Thymus (tissue), 14 donors: ENCODE measurements at places on chromosomes 2 and 18. TPM values are rescaled to one million over a fixed set of nuclear protein-coding genes. Genes with fewer than 3 reads are reported as not detected.
A peak's percentile ranks its signal among the peaks of the same experiment; 100 is the strongest.

- no peaks in the 10 kb centered on the region for H3K27me3 ChIP-seq
- H3K4me1 ChIP-seq: no peaks in the 10 kb centered on the region
- DNase-seq: no peak
- peaks cover 55% of the 10 kb centered on the region for H3K36me3 ChIP-seq
- H3K27ac ChIP-seq: no peak overlapping the region
Measured at GRCh38 chr2:96622544-96622943, 15.6 kb downstream of the KANSL3 start.

GRCh38 chr2:128315122-128315828 lies 3.4 kb downstream of the HS6ST1 start:
- no peak overlapping the region for H3K27ac ChIP-seq
- peak overlapping the region; percentile 88 for H3K4me3 ChIP-seq
- peaks cover 42% of the 10 kb centered on the region for H3K36me3 ChIP-seq

- no peaks in the 10 kb centered on the region for H3K36me3 ChIP-seq
- H3K4me3 ChIP-seq: no peak overlapping the region
- no peaks in the 10 kb centered on the region for H3K27me3 ChIP-seq
- peaks cover 6% of the 10 kb centered on the region for H3K4me1 ChIP-seq
Measured at GRCh38 chr2:234100686-234101085, 50.2 kb downstream of the SPP2 start.

- H3K27me3 ChIP-seq: no peaks in the 10 kb centered on the region
- H3K4me3 ChIP-seq: no peak overlapping the region
- no peaks in the 10 kb centered on the region for H3K36me3 ChIP-seq
- DNase-seq: no peak
Measured at GRCh38 chr2:57615855-57616556, 430.6 kb upstream of the VRK2 start.

- H3K4me3 ChIP-seq: no peak overlapping the region
- H3K27ac ChIP-seq: no peak overlapping the region
- peaks cover 6% of the 10 kb centered on the region for H3K4me1 ChIP-seq
- H3K36me3 ChIP-seq: no peaks in the 10 kb centered on the region
- DNase-seq: no peak
Measured at GRCh38 chr2:23683001-23683400, 243.9 kb downstream of the ATAD2B start.

- no peak for DNase-seq
- H3K36me3 ChIP-seq: no peaks in the 10 kb centered on the region
- no peak overlapping the region for H3K27ac ChIP-seq
- no peaks in the 10 kb centered on the region for H3K27me3 ChIP-seq
- H3K4me1 ChIP-seq: no peaks in the 10 kb centered on the region
Measured at GRCh38 chr2:205744074-205744591, 61.8 kb downstream of the NRP2 start.

DNA sequence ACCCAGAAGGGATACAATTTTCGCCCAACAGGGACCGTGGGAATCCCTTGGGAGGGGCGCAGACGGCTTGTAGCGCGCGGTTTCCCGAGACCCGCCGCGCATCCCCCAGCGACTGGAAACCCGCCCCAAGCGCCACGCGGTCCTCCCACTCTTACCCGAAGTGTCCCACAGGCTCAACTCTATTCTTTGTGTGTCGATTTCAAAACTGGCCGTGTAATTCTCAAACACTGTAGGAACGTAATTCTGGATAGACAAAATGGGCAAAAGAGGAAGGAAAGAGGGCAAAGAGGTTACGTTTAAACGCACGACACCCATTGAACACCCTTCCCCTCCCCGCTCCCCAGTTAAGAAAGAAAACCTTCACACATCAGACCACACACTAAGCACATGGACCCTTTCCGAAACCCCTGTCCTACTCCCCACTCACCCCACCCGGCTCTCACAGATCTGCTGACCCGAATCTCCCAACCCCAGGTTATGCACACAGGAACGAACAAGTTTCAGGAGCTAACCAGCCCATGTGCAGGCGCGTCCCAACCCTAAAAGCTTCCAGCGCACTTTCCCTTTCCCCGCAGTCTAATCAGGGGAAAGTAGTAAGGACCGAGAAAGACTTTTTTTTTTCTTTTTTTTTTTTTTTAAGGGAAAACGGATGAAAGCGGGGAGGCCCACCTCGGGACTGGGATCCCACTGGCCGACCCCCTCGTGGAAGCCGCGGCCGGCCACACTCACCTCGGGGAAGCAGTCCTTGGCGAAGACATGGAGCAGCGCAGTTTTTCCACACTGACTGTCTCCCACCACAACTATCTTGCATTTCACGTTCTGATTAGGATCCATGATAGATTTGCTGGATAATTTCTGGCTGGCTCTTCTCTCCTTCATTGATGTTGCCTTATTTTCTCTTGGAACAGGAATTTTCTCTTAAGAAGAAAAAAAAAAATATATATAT lies 655 bp downstream of the RND3 start:
- H3K27me3 ChIP-seq: peaks cover 51% of the 10 kb centered on the region
- H3K4me3 ChIP-seq: peak overlapping the region; percentile 44
- H3K4me1 ChIP-seq: no peaks in the 10 kb centered on the region
- no peaks in the 10 kb centered on the region for H3K36me3 ChIP-seq

DNA sequence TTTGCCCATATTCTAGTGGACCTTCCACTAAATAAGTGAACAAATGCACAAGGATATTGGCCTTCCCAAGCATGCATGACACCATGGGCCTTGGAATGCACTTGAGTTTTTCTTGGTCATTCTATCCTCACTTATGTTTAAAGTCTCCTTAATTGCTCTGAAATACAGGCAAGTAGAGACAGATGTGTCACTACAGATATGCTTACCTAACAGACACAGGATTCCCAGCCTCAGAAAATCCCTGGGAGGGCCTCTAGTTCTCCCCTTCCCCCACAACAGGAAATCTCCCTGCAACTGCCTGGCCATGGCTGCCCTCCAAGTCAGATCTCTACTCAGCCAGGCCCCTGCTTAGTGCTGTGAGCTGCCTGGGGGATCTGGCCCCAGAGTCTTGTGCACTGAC lies 445.2 kb downstream of the IRS1 start:
- H3K36me3 ChIP-seq: no peaks in the 10 kb centered on the region
- no peak for DNase-seq
- no peaks in the 10 kb centered on the region for H3K4me1 ChIP-seq
- H3K27ac ChIP-seq: no peak overlapping the region
- no peak overlapping the region for H3K4me3 ChIP-seq
- H3K27me3 ChIP-seq: no peaks in the 10 kb centered on the region

- H3K27me3 ChIP-seq: no peaks in the 10 kb centered on the region
- no peak overlapping the region for H3K27ac ChIP-seq
- no peaks in the 10 kb centered on the region for H3K4me1 ChIP-seq
- no peaks in the 10 kb centered on the region for H3K36me3 ChIP-seq
Measured at GRCh38 chr2:151217343-151217742, 44.3 kb downstream of the RBM43 start.

DNA sequence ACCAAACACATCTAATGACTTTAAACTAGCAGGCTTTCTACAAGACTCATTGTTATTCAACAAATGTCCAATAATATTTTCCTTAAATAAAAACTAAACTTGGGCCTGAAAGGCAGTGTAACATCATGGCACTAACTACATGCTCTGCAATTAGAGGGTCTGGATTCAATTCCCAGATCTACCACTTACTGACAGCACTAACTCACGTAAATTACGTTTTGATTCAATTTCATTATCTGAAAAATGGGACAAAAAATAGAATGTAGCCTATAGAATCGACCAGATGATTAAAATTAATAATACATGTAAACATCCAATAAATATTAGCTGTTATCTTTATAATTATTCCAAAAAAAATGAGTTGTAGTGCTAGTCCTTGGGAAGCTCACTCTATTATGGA lies 98.0 kb upstream of the DDX18 start:
- no peaks in the 10 kb centered on the region for H3K36me3 ChIP-seq
- no peak overlapping the region for H3K4me3 ChIP-seq
- no peaks in the 10 kb centered on the region for H3K4me1 ChIP-seq
- no peak for DNase-seq
- no peak overlapping the region for H3K27ac ChIP-seq

- H3K27ac ChIP-seq: no peak overlapping the region
- no peak overlapping the region for H3K4me3 ChIP-seq
- H3K4me1 ChIP-seq: no peaks in the 10 kb centered on the region
- no peaks in the 10 kb centered on the region for H3K36me3 ChIP-seq
- DNase-seq: no peak
Measured at GRCh38 chr18:62862466-62862865, 147.1 kb downstream of the PHLPP1 start.

DNA sequence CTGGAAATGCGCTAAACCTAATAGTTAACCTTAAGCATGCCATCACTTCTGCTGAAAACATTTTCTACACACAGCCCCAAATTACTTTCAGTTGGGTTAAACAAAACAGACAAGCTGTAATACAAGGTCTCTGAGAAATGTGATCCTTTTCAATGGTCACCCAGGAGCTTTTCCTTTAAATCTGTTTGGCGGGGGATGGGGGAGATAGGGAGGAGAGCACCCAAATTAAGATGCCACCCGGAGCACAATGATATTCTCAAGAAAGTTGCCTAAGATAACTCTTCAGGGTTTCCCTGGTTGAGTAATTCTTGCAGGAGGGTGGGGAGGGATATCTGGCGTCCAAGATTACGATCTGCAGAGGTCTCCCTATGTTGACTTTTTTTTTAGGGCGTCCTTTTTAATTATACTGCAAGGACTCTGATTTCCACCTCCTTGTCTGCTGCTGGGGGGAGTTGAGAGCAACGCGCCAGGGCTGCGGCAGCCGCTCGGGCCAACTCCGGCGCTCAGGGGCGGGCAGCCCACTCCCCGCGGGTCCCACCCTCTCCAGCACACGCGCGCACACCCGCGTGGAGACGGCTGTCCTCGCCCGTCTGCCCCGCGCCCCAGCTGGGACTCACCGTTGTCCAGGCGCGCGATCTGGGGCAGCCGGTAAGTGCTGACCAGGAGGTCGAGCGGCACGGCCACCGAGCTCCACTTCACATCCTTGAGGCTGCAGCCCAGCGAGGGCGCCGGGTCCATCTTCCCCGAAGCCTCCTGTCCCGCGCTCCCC lies 807 bp downstream of the GAREM1 start:
- peak overlapping the region; percentile 18 for H3K27ac ChIP-seq
- H3K36me3 ChIP-seq: no peaks in the 10 kb centered on the region
- peaks cover 52% of the 10 kb centered on the region for H3K27me3 ChIP-seq
- DNase-seq: no peak

GRCh38 chr2:27249891-27250651 lies 12.8 kb downstream of the SLC30A3 start:
- H3K4me1 ChIP-seq: no peaks in the 10 kb centered on the region
- peaks cover 46% of the 10 kb centered on the region for H3K27me3 ChIP-seq
- H3K36me3 ChIP-seq: peaks cover under 1% of the 10 kb centered on the region
- H3K4me3 ChIP-seq: no peak overlapping the region
- H3K27ac ChIP-seq: no peak overlapping the region

DNA sequence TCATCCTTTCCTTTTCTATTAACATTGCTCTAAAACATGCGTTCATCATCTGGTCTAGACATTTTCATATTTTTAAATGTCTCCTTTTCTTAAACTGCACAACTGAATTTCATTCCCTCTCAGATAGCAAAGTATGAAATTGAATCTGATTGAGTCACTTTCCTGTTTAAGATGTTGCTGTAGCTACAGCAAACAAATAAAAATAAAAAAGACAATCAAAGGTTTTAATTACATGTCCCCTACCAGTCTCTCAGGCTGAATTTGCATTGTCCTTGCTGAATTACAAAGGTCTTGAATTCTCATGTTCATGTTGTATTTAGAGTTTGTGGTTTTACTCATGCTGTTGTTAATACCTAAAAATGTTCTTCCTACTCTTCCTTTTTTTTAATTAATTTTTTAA lies 537.9 kb upstream of the LRATD1 start:
- no peaks in the 10 kb centered on the region for H3K36me3 ChIP-seq
- H3K27ac ChIP-seq: no peak overlapping the region
- no peak overlapping the region for H3K4me3 ChIP-seq

GRCh38 chr2:151857650-151858049 lies 29.4 kb upstream of the ARL5A start:
- no peaks in the 10 kb centered on the region for H3K27me3 ChIP-seq
- no peak overlapping the region for H3K4me3 ChIP-seq
- no peaks in the 10 kb centered on the region for H3K4me1 ChIP-seq
- DNase-seq: no peak

- H3K27me3 ChIP-seq: no peaks in the 10 kb centered on the region
- DNase-seq: no peak
- H3K36me3 ChIP-seq: peaks cover 39% of the 10 kb centered on the region
- H3K4me1 ChIP-seq: no peaks in the 10 kb centered on the region
- H3K27ac ChIP-seq: no peak overlapping the region
Measured at GRCh38 chr2:32189011-32189410, 23.3 kb downstream of the SLC30A6 start.

- H3K4me3 ChIP-seq: no peak overlapping the region
- H3K27ac ChIP-seq: peak overlapping the region; percentile 3
- H3K4me1 ChIP-seq: no peaks in the 10 kb centered on the region
- no peak for DNase-seq
Measured at GRCh38 chr2:112794841-112795240, 10.5 kb upstream of the IL1A start.

- no peaks in the 10 kb centered on the region for H3K36me3 ChIP-seq
- no peaks in the 10 kb centered on the region for H3K27me3 ChIP-seq
- H3K4me3 ChIP-seq: no peak overlapping the region
- DNase-seq: no peak
- H3K4me1 ChIP-seq: no peaks in the 10 kb centered on the region
Measured at GRCh38 chr2:229363185-229363814, 92.2 kb upstream of the PID1 start.

- DNase-seq: no peak
- no peak overlapping the region for H3K27ac ChIP-seq
- H3K27me3 ChIP-seq: no peaks in the 10 kb centered on the region
- H3K4me3 ChIP-seq: no peak overlapping the region
- no peaks in the 10 kb centered on the region for H3K4me1 ChIP-seq
- no peaks in the 10 kb centered on the region for H3K36me3 ChIP-seq
Measured at GRCh38 chr2:137525641-137526190, 438.6 kb upstream of the HNMT start.

GRCh38 chr2:27489118-27489497 lies 435 bp downstream of the IFT172 start:
- H3K4me3 ChIP-seq: peak overlapping the region; percentile 51
- H3K4me1 ChIP-seq: peaks cover 13% of the 10 kb centered on the region
- peaks cover 22% of the 10 kb centered on the region for H3K27me3 ChIP-seq
- DNase-seq: peak; percentile 9

GRCh38 chr2:100647709-100648108 lies 84.9 kb downstream of the PDCL3 start:
- no peak for DNase-seq
- no peak overlapping the region for H3K4me3 ChIP-seq
- no peak overlapping the region for H3K27ac ChIP-seq
- H3K36me3 ChIP-seq: no peaks in the 10 kb centered on the region
- peaks cover 15% of the 10 kb centered on the region for H3K4me1 ChIP-seq
- peaks cover 1% of the 10 kb centered on the region for H3K27me3 ChIP-seq

The FN1 gene
- total RNA-seq: 222 TPM

The CABYR gene
- 1.4 TPM for total RNA-seq

The TMEM214 gene
- 8.8 TPM for total RNA-seq

The EFHD1 gene
- total RNA-seq: 0.33 TPM

The LIMS1 gene
- total RNA-seq: 27.1 TPM

The COL5A2 gene
- total RNA-seq: 28.2 TPM

The ADGRF3 gene
- 0.33 TPM for total RNA-seq

The ASXL3 gene
- total RNA-seq: 0.42 TPM

The PLGLB2 gene
- total RNA-seq: 1.5 TPM

The MROH2A gene
- total RNA-seq: 0.71 TPM

The FAM161A gene
- 2.2 TPM for total RNA-seq

The DAW1 gene
- 0.28 TPM for total RNA-seq

The ATP5F1A gene
- total RNA-seq: 583 TPM
